ENCODE measurements at places on chromosomes 2 and 18. TPM values are rescaled to one million over a fixed set of nuclear protein-coding genes. Genes with fewer than 3 reads are reported as not detected.
A peak's percentile ranks its signal among the peaks of the same experiment; 100 is the strongest.

- peak; percentile 55 for DNase-seq
Observed at GRCh38 chr2:84904717-84905174, 710 bp upstream of the TMSB10 start.

DNA sequence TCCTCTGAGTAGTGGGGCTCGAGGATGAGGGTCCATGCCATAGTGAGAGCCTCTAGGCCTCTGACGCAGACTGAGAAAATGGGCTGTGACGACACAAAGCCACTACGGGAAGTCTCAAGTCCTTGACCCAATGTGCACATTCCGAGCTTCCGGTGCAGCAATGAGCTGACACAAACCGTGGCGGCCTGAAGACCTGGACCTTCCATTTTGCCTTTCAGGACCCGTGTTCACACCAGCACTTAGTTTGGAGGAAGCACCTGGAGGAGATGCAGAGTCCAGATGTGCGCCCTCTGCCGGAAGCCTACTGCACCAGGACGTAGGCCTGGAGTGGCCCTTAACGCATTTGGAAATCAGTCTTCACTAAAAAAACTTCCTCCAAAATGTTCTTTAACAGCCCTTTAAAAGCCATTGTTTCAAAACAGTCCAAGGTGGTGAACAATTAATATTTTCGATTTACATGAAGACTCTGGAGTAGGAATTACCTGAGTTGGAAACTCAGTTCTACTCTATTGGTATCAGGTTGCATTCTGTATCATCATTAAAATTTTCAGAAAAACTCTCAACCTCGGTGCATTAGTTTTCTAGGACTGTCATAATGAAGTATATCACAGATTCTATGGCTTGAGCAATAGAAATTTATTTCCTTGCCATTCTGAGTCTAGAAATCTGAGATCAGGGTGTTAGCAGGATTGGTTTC, 33.9 kb downstream of the BMP10 start:
- peak; percentile 27 for DNase-seq

DNA sequence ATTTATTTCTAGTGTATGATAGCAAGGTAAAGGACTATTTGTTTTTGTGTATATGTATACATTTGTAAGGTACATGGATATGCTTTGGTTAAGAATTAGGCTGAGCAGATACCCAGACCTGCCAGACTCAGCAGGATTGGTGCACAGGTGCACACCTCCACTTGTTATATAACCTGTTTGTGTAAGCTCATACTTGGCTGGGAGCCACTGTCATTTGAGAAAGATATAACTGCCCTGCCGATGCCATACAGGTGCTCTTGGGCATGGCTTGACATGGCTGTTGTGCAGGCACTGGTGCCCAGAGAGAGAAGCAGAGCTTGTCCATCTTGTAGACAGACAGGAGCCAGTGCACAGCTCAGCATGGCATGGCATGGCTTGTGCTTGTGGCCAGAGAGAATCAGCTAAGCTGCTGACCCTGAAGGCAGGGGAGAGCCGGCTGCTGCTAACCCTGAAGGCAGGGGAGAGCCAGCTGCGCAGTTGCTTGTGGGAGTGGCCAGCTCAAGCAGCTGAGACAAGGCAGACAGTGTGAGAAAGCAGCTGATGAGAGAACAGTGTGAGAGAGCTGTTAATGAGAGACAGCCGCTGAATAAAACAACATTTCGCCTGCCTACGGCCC, 136.5 kb downstream of the RNF144A start:
- no peak for DNase-seq

Gene FEV
- total RNA-seq, result not detected

Gene INSIG2
- 9.1 TPM for total RNA-seq

DNA sequence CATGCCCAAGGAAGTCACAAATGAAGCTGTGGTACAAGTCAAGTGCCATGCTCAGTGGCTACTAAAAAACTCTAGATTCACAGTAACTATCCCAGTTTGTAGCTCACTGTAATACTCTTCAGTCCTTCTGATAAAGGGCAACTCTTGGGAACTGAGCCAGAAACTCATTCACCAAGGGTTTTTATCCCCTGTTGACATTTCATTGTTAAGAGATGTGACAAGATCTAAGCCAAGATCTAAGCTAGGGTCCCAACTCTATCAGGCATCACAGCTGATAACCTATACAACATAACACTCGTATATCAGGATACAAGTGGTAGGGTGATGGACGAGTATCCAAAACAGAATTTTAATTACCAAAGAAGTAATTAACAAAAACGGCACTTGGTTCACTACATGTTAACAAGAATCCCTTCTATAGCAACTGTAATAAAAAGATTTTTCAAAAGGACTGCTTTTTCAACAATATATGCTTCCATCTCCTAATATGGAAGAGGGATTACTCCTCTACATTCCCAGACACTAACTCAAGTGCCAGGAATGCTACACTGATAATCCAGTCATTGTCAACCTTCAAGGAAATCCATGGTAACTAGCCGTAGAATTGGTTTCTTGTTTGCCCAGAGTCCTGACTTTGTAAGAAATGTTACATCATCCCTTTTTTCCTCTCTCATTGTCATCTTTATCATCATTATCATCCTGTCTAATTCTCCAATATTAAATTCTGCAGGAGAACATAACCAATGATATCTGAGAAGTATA, 111.7 kb downstream of the CDH2 start:
- DNase-seq, result peak; percentile 94

- DNase-seq, result no peak
Observed at GRCh38 chr18:79979843-79980242, 8.5 kb downstream of the TXNL4A start.

- DNase-seq, result no peak
Observed at GRCh38 chr2:219247678-219248642, 2.7 kb downstream of the STK16 start.

Gene DPP4
- 24.2 TPM for total RNA-seq

- DNase-seq, result no peak
Observed at GRCh38 chr2:211751848-211752247, 786.8 kb downstream of the ERBB4 start.

Gene EXOC6B
- 29.7 TPM for total RNA-seq

Gene INHA
- not detected for total RNA-seq
